Colonic mucosa (tissue), 4 donors: ENCODE measurements at places on chromosomes 6 and 20. TPM values are rescaled to one million over a fixed set of nuclear protein-coding genes. Genes with fewer than 3 reads are reported as not detected.
A peak's percentile ranks its signal among the peaks of the same experiment; 100 is the strongest.

CCN6 gene
- total RNA-seq = not detected

- DNase-seq = peak; percentile 81
These were observed 73.0 kb upstream of the NHSL1 start for GRCh38 chr6:138572167-138572875.

GRCh38 chr6:151576633-151577032 is 82.8 kb downstream of the CCDC170 start:
- DNase-seq = no peak

- DNase-seq = no peak
These were observed 136.7 kb downstream of the HIVEP1 start for GRCh38 chr6:12148841-12149240.

LAMA4 gene
- total RNA-seq = 15.8 TPM

DNA sequence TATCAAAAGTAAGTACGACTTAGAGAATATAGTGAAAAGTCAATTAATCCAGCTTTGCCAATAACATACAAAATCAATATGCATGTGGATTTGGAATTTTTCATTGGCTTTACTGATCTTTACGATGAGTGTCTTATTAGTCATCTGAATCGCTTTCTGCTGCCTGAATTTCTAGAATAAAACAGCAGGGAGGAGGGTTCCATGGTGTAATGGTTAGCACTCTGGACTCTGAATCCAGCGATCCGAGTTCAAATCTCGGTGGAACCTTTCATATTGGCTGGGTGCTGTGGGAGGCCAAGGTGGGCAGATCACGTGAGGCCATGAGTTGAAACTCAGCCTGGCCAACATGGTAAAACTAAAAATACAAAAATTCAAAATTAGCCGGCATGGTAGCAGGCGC is 448.8 kb downstream of the RNF144B start:
- DNase-seq = no peak

SLC18B1 gene
- 11.1 TPM for total RNA-seq

DNA sequence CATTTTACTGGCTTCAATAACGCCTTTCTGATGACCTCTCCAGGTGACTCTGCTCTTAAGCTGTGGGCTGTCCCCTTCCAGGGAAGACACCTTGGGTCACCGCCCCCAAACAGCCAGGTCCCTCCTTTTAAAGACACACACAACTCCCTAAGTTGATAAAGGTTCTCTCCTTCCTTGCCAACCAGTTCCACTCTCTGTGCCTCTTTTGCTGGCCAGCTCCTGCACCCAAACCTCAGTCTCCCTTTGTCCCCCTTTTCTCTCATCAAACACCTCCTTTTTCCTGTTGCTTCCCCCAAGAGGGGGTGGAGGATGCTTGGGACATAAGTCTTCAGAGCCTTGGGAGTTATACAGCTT is 1.0 kb downstream of the NCOA6 start:
- DNase-seq = peak; percentile 91

GRCh38 chr20:16472045-16472872 is 101.0 kb downstream of the KIF16B start:
- no peak for DNase-seq

GRCh38 chr6:165920896-165921671 is 246.6 kb downstream of the TBXT start:
- no peak for DNase-seq

PGC gene
- 1.7 TPM for total RNA-seq

OR2J3 gene
- not detected for total RNA-seq

- no peak for DNase-seq
These were observed 3.5 kb downstream of the CTNNBL1 start for GRCh38 chr20:37697314-37697713.

NRN1 gene
- total RNA-seq = 1.6 TPM

TCF15 gene
- total RNA-seq = 0.16 TPM
